Activated T-cell treated with anti-CD3 and anti-CD28 coated beads for 1 hour (primary cell): ENCODE measurements at places on chromosomes 16 and 17.

DNA sequence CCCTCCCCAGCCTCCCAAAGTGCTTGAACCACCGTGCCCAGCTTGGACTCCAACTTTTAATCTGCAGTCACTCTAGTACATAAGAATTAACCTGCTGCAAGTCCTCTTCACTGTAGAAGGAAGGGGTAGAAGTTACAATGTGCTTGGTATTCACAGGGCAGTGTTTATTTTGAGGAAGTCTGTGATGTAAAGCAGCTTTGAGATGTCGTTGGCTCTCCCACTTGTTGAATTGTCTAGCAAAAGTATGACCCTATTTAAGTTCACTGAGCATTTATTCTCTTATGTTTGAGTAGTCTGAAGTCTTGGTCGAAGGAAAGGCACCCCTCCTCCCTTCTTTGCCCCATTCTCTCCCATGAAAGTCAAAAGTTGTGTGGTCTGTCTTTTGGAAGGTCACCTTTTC, 28.2 kb downstream of the SF3B3 start:
- no peak for DNase-seq

DNA sequence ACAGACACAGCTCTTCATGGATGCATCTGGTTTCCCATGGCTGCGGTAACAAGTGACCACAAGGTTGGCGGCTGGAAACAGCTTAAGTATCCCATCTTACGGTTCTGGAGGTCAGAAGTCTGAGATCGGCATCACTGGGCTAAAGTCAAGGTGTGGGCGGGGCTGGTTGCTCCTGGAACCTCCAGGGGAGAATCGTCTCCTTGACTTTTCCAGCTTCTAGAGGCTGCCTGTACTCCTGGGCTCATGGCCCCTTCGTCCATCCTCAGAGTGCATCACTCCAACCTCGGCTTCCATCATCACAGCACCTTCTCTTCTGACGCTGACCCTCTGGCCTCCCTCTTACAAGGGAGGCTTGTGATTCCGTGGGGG, 12.9 kb upstream of the CRISPLD2 start:
- no peak for DNase-seq

GRCh38 chr16:13351181-13351580, 449.8 kb downstream of the SHISA9 start:
- no peak for DNase-seq

DNA sequence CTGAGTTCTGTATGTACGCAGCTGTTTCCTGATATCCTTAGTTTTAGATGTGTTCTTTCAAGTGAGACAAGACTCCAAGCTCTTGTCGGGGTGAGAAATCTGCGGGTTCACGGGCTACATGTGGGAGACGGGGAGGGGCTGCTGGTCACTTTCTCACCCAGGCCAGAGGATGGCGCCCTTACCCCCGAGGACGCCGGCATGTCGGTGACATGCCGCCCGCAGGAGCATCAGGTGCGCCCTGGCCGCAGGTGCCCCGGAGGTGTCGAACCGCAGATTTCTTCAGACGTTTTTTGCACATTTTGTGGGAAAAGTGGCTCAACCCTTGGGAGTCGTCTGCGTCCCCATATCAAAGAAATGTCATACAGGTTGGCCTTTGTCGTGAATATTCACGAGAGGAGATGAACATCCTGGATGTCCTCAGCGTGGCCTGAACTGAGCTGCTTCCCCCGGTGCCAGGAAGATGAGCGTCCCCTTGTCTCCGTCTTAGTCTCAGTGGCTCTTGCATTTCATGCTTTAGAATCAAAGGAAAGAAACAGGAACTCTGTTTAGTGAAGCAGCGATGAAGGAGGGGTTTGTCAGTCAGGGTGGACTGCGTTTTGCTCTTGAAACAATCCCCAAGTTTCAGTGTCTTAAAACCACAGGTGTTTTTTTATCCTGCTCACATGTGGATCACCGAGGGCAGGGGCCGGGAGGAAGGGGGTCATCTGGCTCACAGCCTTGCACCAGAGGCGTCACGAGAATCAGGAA, 75.4 kb upstream of the ZNF750 start:
- no peak for DNase-seq

- no peak for DNase-seq
Observed at GRCh38 chr16:20676837-20677236, 20.6 kb downstream of the ACSM1 start.
